ENCODE measurements at places on chromosomes 12 and 14.
A peak's percentile ranks its signal among the peaks of the same experiment; 100 is the strongest.

DNA sequence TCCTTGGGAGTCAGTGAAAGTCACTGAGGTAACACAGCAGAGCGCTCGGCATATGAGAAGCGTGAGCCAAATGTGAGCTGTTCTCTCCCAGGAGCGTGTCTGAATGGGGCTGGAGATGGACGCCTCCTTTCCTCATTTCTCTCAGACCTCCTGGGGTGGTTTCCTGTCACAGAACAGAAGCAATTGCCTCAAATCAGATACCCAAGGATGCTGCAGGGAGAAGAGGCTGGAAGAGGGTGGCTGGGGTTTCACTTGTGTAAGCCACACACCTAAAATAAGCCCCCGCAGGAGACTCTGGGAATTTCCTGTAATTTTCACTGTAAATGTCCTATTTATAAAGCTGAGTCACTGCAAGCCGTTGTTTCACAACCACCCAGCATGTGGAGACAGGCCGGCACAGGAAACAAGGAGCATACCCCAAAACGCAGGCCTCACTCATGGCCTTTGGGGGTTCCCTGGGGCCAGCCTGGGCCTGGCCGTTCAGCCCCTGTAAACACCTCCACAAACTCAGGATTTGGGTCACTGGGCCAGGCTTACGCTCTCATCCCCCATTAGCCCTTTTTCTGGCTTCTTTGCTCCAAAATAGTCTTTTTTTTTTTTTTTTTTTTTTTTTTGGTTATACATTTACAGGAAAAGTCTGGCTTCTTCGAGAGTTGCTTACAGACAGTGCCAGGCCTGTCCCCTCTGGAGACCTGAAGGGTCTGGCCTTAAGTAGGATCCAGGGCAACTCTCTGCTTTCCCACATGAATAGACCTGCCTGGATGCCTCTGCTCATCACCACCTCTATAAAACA, 55.3 kb downstream of the VCPKMT start:
- H3K4me1 ChIP-seq = peaks cover 40% of the 10 kb centered on the region
- peak overlapping the region; percentile 53 for H3K4me3 ChIP-seq
- peak overlapping the region; percentile 91 for H3K27ac ChIP-seq
- peak; percentile 94 for DNase-seq
- no peaks in the 10 kb centered on the region for H3K36me3 ChIP-seq

GRCh38 chr12:125050868-125051267, 14.4 kb upstream of the AACS start:
- no peak for DNase-seq
- H3K27me3 ChIP-seq = no peaks in the 10 kb centered on the region
- H3K36me3 ChIP-seq = no peaks in the 10 kb centered on the region
- no peak overlapping the region for H3K4me3 ChIP-seq
- H3K27ac ChIP-seq = no peak overlapping the region
- H3K4me1 ChIP-seq = no peaks in the 10 kb centered on the region

DNA sequence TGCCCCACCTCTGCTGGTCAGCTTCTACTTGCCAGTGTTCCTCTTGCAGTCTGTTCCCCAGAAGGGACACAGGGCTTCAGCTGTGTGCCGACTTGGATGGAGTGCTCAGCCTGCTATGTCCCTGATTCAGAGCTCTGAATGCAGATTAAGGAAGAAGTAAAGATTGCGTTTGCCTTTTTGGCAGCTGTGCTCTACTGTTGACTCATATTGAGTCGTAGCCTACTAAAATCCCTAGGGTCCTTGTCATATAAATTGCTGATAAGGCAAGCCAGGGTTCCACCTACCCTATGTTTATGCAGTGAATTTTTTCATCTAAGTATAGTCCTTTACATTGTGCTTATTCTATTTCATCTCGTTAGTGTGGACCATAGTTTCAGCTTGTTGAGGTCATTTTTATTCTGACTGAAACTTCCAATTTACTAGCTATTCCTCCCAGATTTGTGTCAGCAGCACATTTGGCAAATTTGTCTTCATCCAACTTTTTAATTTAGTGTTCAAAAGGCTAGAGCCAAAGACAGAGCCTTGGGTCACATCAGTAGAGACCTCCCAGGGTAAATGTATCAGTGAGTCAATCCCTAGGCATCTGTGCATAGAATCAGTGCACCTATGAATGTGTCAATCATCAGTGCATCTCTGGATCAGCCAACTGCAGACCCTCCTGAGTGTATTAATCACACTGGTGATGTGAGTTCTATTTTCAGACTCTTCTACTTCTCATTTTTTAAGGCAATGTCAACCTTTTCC, 31.9 kb downstream of the CACNA1C start:
- no peaks in the 10 kb centered on the region for H3K36me3 ChIP-seq
- peak overlapping the region; percentile 69 for H3K27ac ChIP-seq
- DNase-seq = peak; percentile 96
- H3K4me1 ChIP-seq = peaks cover 34% of the 10 kb centered on the region

DNA sequence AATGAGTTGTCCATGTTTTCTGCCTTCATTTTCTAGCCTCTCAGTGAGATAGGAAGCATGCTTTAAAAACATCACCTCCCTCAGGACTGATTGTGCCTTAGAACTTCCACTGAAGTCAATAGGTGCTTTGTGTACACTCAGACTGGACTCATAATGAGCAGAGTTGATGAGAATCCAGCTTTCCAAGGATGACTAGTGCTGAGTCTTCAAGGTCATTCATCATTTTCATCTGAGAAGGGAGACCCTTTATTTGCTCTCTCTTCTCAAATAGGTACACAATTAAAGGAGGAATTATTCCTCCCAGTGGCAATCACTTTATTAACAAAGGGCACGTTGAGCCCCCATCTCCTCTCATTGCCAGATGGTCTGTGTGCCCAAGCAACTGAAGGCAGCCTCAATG, 210.9 kb upstream of the PRKD1 start:
- DNase-seq = peak; percentile 9
- H3K4me3 ChIP-seq = no peak overlapping the region
- no peaks in the 10 kb centered on the region for H3K4me1 ChIP-seq

DNA sequence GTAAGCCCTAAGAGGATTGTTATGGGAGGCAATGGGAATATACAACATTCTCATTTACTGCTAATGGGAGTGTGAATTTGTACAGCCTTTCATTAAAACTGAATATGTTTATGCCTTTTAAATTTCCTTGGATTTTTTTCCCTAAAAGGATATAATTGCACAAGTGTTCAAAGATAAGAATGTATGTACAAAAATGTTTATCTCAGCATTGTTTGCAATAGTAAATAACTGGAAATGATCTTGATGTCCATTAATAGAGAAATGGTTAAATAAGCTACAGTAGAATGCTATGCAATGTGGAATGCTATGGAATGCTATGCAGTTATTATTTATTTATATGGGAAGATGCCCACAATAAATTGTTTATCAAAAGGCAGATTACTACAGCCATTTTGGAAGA, 62.5 kb upstream of the SLC38A2 start:
- H3K4me3 ChIP-seq = no peak overlapping the region
- no peaks in the 10 kb centered on the region for H3K27me3 ChIP-seq
- DNase-seq = no peak
- no peaks in the 10 kb centered on the region for H3K36me3 ChIP-seq
- no peak overlapping the region for H3K27ac ChIP-seq

- DNase-seq = no peak
- no peak overlapping the region for H3K27ac ChIP-seq
- H3K36me3 ChIP-seq = no peaks in the 10 kb centered on the region
- H3K27me3 ChIP-seq = no peaks in the 10 kb centered on the region
- peak overlapping the region; percentile 60 for H3K4me3 ChIP-seq
Measured at GRCh38 chr12:6074427-6074826, 50.0 kb downstream of the VWF start.

GRCh38 chr14:73467377-73467776, 9.0 kb upstream of the NUMB start:
- DNase-seq = peak; percentile 87
- H3K4me1 ChIP-seq = peaks cover 68% of the 10 kb centered on the region
- H3K27ac ChIP-seq = peak overlapping the region; percentile 99
- no peaks in the 10 kb centered on the region for H3K27me3 ChIP-seq
- no peaks in the 10 kb centered on the region for H3K36me3 ChIP-seq

DNA sequence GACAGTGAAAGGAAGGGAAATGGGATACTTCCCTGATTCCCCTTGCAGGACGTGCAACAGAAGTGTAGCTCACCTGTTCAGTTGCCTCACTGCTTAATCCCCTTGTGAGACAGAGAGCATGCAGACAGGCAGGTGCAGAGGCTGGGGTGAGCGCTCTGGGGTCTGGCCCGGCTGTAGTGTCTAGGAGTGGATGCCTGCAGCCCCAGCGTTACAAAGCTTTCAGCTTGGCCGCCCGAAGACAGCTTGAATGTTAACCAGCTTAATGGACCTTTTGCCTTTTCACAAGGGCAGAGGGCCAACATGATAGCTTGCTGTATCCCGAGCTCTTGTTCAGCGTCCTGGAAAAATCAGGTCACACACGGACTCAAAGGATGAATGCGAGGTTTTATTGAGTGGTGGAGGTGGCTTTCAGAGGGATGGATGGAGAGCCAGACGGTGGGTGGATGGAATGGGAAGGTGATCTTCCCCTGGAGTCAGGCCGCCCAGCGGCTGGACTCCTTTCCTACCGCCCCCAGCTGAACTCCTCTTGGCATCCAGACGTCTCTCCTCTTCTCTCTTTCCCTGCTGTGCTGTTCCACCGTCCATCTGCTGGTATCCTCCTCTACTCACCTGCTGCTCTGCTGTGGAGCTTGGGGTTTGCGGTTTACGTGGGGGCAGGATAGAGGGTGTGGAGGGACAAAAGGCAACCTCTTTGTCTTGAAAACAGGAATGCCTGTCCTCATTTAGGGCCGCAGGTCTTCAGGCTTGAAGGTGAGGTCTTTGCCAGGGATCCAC, 86.2 kb upstream of the RESF1 start:
- H3K4me3 ChIP-seq = no peak overlapping the region
- no peaks in the 10 kb centered on the region for H3K36me3 ChIP-seq
- no peaks in the 10 kb centered on the region for H3K4me1 ChIP-seq
- H3K27me3 ChIP-seq = no peaks in the 10 kb centered on the region

GRCh38 chr12:105538880-105539279, 208.4 kb downstream of the C12orf75 start:
- no peak overlapping the region for H3K27ac ChIP-seq
- H3K4me3 ChIP-seq = no peak overlapping the region
- H3K36me3 ChIP-seq = no peaks in the 10 kb centered on the region

GRCh38 chr12:65643171-65643570, 181.1 kb upstream of the HMGA2 start:
- no peak overlapping the region for H3K4me3 ChIP-seq
- H3K4me1 ChIP-seq = peaks cover 31% of the 10 kb centered on the region
- DNase-seq = no peak
- no peaks in the 10 kb centered on the region for H3K36me3 ChIP-seq
- H3K27me3 ChIP-seq = no peaks in the 10 kb centered on the region

- no peak overlapping the region for H3K27ac ChIP-seq
- no peaks in the 10 kb centered on the region for H3K27me3 ChIP-seq
- peaks cover 23% of the 10 kb centered on the region for H3K36me3 ChIP-seq
- H3K4me3 ChIP-seq = no peak overlapping the region
- no peak for DNase-seq
- H3K4me1 ChIP-seq = peaks cover 15% of the 10 kb centered on the region
Measured at GRCh38 chr12:118237052-118237665, 101.2 kb downstream of the PEBP1 start.

DNA sequence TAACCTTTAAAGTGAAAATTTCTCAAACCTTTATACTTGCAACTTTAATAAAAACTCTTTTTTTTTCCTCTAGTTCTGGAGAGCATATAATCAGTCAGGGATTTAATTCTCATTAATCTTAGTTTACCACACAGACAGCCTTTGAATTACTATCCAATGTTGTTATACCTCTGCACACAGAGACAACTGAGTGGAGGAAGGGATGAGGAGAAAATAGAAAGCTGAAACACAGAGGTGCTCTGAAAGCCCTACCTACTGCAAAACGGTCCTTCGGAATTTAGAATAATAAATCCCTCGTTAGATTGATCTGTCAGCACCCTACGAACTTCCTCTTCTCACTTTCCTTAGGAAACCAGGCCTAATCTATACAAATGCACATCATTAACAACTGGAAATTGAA, 122.1 kb downstream of the STXBP6 start:
- no peaks in the 10 kb centered on the region for H3K27me3 ChIP-seq
- H3K36me3 ChIP-seq = no peaks in the 10 kb centered on the region

- DNase-seq = no peak
- no peaks in the 10 kb centered on the region for H3K36me3 ChIP-seq
- peaks cover 39% of the 10 kb centered on the region for H3K4me1 ChIP-seq
Measured at GRCh38 chr14:68775614-68776126, 17.2 kb downstream of the ZFP36L1 start.

- no peak overlapping the region for H3K27ac ChIP-seq
- no peaks in the 10 kb centered on the region for H3K4me1 ChIP-seq
- H3K4me3 ChIP-seq = no peak overlapping the region
- no peak for DNase-seq
Measured at GRCh38 chr14:81236138-81236537, 15.4 kb upstream of the GTF2A1 start.

DNA sequence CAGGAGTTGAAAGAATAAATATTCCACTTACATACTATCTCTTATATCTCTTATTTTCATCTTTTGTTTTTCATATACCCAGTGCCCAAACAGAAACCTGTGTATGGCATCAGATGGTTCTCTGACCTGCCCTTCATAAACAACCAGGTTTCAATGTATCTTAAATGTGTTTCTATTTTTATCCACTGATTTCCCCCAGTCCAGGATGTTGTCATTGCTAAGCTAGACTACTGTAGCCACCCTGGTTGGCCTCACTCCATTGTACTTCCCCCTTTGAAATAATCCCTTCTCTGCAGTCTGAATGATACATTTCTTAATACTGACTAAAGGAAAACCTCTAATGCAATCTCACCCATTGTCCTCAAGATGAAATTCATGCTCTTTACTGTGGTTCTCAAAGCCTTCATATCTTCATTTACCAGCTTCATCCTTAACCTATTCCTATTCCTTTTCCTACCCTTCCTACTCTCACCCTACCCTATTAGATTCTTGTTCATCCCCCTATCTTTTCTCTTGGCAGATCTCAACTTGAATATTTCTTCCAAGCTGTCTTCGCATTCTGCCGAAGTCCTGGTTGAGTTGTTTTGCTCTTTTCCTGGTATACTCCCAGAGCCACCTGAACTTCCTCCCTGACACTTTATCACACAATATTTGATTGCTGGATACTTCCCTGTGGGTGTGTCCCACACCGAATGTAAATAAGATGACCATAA, 312.4 kb downstream of the FOXG1 start:
- 0 out of 2 replicates have a peak, but pooled peaks cover 2% of the 10 kb centered on the region for H3K27me3 ChIP-seq
- DNase-seq = no peak
- H3K4me1 ChIP-seq = no peaks in the 10 kb centered on the region
- H3K27ac ChIP-seq = no peak overlapping the region
- no peak overlapping the region for H3K4me3 ChIP-seq
